Stimulated activated CD8-positive, alpha-beta memory T cell treated with anti-CD3 and anti-CD28 coated beads, Interleukin-15, amount 100 ng/mL, for 48 hours (primary cell): ENCODE measurements at places on chromosomes 5 and 9.

DNA sequence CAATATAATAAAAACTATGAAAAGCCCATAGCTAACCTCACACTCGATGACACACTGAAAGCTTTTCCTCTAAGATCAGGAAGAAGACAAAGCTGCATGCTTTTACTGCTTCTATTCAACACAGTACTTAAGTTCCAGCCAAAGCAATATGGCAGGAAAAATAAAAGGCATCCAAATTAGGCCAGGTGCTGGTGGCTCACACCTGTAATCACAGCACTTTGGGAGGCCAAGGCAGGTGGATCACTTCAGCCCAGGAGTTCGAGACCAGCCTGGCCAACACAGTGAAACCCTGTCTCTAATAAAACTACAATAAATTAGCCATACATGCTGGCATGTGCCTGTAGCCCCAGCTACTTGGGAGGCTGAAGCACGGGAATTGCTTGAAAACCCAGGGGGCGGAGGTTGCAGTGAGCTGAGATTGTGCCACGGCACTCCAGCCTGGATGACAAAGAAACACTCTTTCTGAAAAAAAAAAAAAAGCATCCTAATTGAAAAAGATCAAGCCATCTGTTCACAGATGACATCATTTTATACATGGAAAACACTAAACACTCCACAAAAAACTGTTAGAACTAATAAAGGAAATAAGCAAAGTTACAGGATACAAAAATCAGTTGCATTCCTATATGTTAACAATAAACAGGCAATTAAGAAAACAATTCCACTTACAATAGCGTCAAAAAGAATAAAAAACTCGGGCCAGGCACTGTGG lies 17.9 kb downstream of the ZFR start:
- DNase-seq: no peak

- DNase-seq: peak; percentile 16
Observed at GRCh38 chr9:112218908-112219307, 43.8 kb upstream of the SUSD1 start.

GRCh38 chr5:139061856-139062255 lies 136.3 kb downstream of the SIL1 start:
- DNase-seq: no peak

DNA sequence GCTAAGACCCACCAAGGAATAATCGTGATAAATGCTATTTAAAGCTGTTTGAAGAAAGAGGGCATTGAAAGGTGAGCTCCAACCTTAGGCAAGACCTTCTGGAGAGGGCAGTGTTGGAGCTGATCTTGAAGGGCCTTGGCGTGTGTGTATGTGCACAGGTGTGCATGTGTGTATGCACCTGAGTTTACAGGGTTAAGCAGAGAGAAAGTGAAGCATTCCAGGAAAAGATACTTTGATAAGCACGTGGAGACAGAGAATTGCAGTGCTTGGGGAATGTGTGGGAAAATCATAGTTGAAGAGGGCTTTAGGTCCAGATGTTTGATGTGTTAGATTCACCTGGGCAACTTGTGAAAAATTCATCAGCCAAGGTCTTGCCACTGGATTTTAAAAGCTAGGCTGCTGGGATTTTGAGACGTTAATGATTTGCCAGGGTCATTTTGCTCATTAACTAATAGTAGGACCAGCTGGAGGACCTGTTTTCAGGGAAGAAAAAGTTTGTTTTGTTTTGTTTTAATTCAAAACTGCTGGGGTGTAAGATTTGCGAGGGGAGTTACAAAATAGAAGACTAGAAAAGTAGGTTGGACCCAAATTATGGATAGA lies 78.3 kb upstream of the ANKRD55 start:
- DNase-seq: no peak

DNA sequence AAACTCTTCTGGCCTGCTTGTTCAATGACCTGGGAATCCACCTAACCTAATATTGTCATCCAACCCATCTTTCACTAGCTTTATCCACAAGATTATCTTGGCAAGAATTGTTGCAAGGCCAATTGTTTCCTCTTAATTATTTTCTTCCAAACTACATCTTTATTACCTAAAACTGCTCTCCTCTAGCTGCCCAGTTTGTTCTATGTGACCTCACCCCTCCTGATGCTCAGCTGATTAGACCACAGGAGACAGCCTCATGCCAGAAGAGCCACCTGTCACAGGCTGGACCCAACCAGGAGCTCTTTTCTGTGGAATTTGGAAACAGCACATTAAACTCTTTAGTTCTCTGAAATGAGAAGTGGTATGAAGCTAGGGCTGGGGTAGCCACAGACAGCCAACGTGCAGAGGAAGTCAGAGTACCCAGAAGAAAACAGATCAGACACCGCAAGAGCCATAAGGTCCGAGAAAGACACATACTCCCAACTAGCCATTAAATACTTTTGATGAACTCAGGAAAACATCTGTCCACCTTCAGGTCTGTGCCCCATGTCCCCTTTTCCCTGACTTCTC lies 12.0 kb downstream of the SAXO1 start:
- DNase-seq: no peak

DNA sequence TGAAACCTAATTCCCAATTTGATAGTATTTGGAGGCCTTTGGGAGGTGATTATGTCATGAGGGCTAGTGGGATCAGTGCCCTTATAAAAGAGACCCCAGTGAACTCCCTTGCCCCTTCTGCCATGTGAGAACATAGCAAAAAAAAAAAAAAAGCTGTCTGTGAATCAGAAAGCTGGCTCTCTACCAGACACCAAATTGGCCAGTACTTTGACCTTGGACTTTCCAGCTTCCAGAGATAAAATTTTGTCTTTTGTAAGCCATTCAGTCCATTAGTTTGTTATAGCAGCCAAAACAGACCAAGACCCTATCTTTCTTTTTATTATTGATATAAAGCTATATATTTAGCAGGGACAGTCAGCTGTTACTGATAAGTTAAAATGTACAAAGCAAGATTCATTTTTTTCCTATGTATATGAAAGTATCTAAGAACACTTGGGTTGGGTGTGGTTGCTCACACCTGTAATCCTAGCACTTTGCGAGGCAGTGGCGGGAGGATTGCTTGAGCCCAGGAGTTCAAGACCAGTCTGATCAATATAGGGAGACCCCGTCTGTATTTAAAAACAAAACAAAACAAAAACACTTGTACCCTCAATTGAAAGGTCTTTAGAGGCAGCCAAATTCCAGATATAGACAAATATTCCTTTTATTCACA lies 8.1 kb upstream of the C5orf24 start:
- no peak for DNase-seq

GRCh38 chr9:75088646-75089372 lies 495 bp downstream of the OSTF1 start:
- no peak for DNase-seq

DNA sequence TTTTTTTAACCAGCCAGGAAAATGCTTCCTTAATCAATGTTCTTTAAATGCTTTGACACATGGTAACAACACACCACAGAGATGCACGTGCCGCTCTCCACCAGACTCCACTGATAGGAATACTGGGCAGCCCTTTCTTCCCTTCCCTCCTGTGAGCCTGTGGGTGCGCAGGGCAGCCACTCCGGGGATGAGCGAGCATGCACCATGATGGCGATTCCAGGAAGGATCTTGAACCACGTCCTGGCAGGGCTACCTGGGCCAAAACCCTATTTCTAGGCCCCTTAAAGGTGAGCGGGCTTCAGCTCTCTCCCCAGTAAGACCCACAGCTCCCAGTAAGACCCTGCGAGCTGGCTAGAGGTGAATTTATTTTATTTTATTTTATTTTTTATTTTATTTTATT lies 128.2 kb downstream of the MVB12B start:
- DNase-seq: no peak

- no peak for DNase-seq
Observed at GRCh38 chr5:78508186-78508765, 140.3 kb downstream of the LHFPL2 start.

DNA sequence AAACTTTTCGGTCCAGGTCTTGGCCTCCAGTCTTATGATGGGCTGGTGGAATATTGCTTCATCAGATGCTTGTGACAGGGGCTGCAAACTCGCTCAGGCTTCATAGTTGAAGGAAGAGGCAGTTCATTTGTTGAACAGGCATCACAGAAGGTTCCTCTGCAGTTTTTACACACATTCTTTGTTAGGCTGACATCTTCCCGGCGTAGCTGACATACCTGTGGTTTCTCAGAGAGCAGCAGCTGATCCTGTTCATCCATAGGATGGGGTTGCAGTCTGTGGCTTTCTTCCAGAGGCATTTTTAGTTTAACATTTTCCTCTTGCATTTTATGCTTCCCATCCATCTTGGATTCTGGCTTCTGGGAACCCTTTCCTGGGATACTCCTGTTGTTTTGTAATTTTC lies 1255.2 kb downstream of the EFNA5 start:
- DNase-seq: no peak

- DNase-seq: no peak
Observed at GRCh38 chr9:112615584-112616266, 102.2 kb downstream of the INIP start.

- DNase-seq: no peak
Observed at GRCh38 chr9:108182950-108183381, 672.8 kb downstream of the ACTL7B start.
